ENCODE measurements at places on chromosomes 12 and 14.
A peak's percentile ranks its signal among the peaks of the same experiment; 100 is the strongest.

DNA sequence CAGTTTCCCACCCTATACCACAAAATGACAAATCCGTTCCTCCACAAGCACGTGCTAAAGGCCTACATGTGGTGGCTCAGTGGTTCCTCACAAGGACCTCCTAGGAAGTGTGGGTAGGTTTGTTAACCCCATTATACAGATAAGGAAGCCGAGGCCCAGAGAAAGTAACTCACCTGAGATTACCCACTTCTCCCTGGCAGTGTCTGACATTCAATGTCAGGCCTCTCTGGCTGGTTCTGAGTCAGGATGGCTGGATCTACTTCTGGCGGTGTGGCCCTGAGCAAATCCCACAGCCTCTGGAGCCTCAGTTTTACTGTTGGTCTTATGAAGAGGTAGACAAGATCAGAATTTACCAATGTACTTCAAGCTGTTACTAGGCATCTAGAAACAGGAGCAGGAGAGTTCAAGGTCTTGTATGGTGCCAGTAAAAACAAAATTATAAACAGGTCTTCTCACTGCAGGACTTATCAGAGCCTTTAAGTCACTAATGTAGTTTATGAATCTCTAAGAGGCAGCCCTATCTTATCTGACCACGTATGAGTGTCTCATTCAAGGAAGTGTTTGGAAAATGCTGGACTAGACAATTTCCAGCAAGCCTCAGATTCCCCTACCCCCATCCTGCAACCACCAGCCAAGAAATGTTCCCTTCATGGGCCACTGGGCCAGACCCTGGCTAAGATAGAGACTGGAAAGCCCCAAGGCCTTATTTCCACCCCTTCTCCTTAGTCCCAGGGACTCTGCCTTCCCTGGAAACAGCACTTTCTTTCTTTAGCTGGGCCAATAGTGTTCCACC, 4.2 kb downstream of the HSPB8 start:
- no peak for DNase-seq

GRCh38 chr12:68896881-68897540, 36.0 kb downstream of the CPM start:
- no peak for DNase-seq

DNA sequence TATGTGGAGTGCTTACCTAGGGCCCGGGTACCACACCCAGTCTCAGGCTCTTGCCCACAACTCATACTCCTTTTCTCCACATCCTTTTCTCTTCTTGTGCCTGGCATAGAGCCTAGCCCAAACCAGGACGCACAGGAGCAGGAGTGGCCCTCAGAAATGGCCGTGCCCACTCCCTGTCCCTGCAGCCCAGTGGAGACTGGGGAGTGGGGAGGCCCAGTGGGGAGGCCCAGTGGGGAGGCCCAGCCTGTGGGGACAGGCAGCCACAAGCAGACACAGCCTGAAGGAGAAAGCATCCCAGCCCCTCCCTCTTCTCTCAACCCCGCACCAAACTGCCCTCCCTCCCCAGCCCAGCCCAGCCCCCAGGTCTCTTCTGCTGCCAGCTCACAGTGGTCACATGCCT, 196.8 kb downstream of the KIF26A start:
- no peak for DNase-seq

DNA sequence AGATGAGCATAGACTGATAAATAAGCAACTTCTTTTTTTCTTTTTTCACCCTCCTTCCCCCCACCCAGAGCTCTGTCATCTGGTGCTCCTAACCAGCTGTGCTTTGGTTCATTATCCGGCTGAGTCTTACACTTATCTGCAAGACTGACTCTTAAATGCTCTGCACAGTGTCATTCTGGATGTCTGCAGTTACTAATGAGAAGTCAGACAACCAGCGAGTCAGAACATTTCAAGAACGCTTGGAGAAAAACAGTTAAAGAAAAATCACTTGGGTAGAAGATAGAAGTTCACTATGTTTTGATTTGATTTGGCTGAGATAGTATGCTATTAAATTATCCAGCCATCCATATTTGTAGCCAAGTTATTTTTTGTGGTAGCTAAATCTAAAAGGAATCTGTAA, 328.9 kb upstream of the PRICKLE1 start:
- DNase-seq: no peak

DNA sequence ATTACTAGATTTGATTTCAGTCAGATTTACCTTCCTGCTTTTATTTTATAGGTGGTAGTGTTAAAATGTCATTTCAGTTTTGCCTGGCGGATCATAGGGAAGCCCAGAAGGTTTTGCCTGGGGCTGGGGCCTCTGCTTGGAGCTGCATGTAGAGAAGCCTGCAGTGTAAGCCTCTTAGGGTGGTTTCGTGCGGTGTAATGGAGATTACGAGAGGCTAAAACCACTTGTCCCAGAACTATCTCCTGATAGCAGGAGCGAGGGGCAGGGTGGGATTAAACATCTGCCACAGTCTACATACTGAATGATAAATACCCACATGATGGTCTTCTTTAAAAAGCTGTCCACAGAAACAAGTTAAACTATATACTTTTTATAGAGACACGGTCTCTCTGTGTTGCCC, 35.0 kb upstream of the DICER1 start:
- no peak for DNase-seq

DNA sequence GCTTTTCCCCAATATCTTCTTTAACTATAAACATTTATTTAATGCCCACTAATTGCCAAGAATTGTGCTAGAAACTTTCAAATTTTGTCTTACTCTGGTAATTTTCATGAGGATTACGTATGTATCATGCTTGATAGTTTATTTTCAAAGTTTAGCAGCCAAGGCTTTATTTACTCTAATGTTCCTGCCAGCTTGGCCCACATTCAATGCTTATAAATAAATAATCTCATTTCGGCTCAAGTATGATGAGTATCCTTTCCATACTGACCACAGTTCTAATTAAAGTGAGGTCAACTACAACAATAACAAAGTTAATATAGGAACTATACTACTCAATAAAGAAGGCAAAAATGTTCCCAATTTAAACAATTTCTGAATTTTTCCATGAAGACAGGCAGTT, 259.2 kb downstream of the MED13L start:
- no peak for DNase-seq

DNA sequence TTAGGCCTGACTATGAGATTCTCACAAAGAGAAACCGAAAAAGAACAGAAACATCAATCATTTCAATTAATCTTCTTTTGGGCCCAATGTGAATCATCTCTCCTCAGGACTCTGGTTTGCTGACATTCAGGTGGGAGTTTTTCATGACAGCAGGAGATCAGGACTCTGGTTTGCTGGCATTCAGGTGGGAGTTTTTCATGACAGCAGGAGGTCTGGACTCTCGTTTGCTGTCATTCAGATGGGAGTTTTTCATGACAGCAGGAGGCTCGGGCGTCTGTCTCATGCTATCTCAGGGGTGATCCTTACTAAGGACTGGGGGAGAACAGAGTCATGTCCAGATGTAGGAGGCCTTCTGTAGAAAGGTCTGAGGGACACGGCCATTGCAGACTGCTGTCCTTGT, 40.1 kb upstream of the PARP11 start:
- no peak for DNase-seq

DNA sequence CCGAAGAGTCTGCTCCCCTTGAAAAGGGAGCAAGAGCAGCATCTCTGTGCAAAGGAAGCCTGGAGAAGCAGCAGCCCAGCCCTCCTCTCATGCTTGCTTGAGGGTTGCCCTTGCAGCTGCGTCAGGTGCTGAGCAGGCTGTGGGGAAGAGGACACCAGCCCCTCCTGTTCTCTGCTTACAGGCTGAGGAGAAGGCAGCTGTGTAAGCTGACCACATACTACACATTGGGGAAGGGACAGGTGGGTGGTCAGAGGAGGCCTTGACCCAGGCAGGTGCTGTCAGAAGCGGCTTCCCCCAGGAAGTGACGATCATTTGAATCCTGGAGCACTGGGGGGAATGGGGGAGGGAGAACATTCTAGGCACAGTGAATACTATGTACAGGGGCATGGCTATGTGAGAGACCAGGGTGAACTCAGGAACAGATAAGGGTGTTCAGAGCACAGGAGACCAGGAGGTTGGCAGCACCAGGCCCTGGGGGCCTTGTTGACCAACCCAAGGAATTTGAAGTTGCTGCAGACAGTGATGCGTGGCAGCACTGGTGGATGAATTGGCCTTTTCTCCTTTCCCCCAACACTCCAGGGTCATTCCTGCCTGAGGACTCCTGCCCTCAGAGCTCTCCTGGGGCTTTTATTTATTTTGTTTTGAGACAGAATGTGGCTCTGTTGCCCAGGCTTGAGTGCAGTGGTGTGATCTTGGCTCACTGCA, 2.7 kb upstream of the KLC1 start:
- no peak for DNase-seq

DNA sequence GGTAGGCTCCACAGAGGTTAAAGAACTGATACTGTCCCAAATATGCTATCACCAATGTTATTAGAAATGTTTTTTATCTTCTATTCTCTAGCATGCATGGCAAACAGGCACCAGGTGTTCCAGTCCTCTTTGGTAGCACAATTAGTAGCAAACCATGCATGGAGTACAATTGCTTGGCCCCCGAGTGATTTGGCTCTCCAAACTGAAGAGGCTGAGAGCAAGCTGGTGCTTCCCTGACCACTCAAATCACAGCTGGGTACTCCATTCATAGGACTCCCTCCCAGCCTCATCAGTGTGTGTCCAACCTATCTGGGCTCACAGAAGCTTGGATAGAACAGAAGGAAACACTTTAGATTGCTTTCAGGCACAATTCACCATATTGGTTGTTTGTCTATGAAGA, 93.4 kb downstream of the DIO2 start:
- no peak for DNase-seq

- DNase-seq: no peak
Observed at GRCh38 chr12:16844875-16845274, 238.9 kb upstream of the LMO3 start.

- peak; percentile 96 for DNase-seq
Observed at GRCh38 chr12:69405566-69405865, 46.0 kb downstream of the YEATS4 start.

GRCh38 chr14:57266065-57266464, 2.6 kb downstream of the EXOC5 start:
- peak; percentile 5 for DNase-seq

DNA sequence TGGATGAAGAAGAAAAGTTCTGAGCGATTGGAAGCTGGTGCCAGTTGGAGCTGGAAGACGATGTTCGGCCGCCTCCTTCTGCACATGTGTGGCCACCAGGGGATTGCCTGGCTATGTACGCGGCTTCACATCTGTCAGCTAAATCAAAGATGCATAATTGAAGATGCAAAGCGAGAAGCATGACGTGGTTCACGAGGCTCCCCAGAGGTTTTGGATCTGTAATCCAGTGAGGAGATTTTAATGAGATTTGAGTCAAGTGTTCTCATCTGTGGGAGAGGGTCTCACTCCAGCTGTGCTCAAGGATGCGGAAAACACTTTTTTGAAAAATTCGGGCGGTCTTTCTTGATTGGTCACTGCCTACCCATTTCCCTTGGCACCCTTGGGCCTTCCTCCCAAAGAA, 94.6 kb downstream of the PAX9 start:
- no peak for DNase-seq

- DNase-seq: no peak
Observed at GRCh38 chr14:51862860-51863259, 2.4 kb downstream of the GNG2 start.

GRCh38 chr12:82818271-82819035, 131.7 kb downstream of the TMTC2 start:
- no peak for DNase-seq

- DNase-seq: no peak
Observed at GRCh38 chr12:8951744-8952143, 2.3 kb upstream of the M6PR start.

GRCh38 chr12:71749666-71750065, 5.0 kb upstream of the RAB21 start:
- no peak for DNase-seq

DNA sequence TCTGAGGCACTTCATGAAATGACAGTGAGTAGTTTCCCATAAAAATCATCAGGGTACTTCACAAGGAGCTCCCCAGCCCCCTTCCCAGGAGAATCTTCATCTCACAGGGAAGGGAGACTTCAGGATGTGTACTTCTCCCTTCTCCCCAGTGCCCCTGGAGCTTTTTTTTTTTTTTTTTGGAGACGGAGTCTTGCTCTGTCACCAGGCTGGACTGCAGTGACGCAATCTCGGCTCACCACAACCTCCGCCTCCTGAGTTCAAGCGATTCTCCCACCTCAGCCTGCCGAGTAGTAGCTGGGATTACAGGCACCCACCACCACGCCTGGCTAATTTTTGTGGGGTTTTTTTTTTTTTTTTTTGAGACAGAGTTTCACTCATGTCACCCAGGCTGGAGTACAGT, 10.4 kb downstream of the ITPK1 start:
- peak; percentile 80 for DNase-seq

GRCh38 chr12:6241495-6241894, 41.3 kb downstream of the CD9 start:
- DNase-seq: no peak

- peak; percentile 57 for DNase-seq
Observed at GRCh38 chr14:57493467-57494181, at the start of gene CCDC198. CCDC198 (minus strand) TSS chr14:57493857; CDS start chr14:57493715, 142 bp downstream.

DNA sequence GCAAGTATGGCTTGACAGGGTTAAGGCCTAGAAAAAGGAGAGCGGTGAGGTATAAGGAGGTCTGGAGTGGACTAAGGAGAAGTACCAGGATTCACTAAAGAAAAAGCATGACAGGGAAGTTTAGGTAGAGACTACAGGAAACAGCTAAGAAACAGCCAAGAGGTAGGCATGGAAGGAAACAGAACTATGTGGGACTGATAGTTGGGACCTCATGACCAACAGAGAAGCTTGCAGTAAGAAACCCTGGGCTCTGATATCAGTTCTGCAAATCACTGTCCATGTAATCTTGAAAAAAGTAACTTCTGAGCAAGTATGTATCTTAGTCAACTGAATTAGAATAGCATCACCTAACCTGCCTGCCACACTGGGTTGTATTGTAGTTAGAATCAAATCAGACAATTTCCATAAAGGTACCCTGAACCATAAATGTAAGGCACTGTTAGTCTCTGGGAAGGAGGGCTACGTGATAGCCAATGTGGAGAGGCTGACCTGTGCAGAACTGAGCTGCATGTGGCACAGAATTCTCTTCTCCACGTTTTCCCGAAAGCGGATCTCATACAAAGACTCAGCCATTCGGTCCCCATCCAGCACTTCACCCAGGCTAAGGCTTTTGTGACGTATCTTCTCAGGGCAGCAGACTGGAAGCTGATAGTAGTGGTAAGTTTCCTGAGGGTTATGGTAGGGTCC, 912 bp downstream of the TM9SF1 start:
- DNase-seq: no peak

DNA sequence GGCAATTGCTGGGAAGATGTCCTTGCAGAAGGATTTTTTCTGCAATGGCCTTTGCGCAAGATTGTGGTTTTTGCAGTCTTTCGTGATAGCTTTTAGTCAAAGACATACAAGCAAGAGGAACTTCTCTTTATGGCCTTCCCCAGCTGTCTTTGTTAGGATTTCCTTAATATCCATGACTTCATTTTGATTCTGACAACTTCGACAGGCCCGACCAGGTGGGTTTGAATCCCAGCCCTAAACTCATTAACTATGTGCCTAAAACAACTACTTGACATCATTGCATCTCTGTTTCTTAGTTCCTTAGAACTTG, 13.3 kb upstream of the VRK1 start:
- DNase-seq: no peak

GRCh38 chr12:10802587-10802986, at the start of gene TAS2R7:
TAS2R7 (minus strand) TSS chr12:10802627; CDS start chr12:10802570, 57 bp downstream.
- DNase-seq: no peak

GRCh38 chr12:46472893-46473633, 100.5 kb upstream of the SLC38A2 start:
- peak; percentile 85 for DNase-seq

Measured in fibroblast of skin of right biceps (primary cell).